ENCODE measurements at places on chromosomes 7 and 10.

- DNase-seq, result no peak
Measured at GRCh38 chr10:4698075-4698474, 127.9 kb upstream of the AKR1E2 start.

DNA sequence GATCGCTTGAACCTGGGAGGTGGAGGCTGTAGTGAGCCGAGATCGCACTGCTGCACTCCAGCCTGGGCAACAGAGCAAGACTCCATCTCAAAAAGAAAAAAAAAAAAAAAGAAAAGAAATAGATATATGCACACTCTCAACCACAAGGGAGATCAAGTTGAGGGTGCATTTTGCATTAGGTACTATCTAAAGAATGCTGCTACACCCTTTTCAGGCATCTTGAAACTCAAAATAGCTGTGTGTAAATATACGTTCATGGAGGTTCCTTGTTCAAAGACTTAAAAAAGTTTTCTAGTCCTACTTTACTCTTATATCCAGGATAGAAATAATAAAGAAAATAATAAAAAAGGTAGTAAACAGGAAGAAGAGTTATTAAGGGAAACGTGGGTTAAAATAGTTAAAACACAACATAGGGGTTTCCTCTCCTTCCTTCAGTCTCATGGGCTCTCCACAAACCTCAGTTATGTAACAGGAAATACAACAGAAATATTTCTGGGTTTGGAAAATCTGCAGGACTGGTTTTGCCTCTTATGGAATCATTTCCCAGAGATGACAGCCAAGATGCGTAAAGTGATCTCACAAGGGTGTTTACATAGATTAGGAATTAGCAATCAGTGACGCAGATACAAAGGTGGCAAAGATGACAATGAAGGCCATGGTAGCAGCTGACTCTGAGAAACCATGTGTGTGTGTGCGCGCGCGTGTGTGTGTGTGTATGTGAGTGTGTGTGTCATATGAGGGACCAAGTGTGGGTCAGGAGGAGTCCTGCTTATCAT lies 15.1 kb downstream of the STEAP4 start:
- DNase-seq, result no peak

GRCh38 chr7:25578991-25579777 lies 350.9 kb upstream of the NPVF start:
- no peak for DNase-seq

- DNase-seq, result no peak
Measured at GRCh38 chr7:26071622-26072456, 80.2 kb upstream of the NFE2L3 start.

DNA sequence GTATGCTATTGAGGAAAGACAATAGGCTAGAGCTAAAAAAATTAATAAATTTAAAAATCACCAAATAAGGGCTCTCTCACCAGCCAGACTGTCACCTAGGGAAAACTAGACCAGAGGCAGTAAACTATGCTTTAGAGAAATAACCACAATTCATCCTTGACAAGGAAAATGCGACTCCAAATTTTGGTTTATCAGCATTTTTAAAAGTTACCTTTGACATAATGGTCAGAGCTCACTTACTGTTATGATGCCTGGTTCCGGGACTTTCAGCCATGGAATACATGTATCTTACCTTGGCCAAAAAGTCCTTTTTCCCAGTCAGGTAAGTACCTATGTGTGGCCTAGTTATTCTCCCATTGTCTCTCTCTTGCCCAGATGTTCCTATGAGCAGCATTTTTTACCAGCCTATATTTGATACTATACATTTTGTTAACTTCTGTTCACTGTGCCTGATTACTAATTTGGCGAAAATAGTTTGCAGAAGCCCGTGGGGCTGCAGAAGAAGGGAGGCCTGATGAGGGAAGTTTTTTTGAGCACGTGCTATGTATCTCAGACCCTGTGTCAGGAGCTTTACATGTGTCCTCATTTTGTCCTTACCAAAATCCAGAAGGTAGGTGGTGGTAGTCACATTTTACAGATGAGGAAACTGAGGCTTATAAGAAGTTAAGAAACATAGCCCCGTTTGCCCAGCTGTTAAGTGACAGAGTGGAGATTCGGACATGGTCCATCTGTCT lies 149.7 kb downstream of the CELF2 start:
- no peak for DNase-seq

DNA sequence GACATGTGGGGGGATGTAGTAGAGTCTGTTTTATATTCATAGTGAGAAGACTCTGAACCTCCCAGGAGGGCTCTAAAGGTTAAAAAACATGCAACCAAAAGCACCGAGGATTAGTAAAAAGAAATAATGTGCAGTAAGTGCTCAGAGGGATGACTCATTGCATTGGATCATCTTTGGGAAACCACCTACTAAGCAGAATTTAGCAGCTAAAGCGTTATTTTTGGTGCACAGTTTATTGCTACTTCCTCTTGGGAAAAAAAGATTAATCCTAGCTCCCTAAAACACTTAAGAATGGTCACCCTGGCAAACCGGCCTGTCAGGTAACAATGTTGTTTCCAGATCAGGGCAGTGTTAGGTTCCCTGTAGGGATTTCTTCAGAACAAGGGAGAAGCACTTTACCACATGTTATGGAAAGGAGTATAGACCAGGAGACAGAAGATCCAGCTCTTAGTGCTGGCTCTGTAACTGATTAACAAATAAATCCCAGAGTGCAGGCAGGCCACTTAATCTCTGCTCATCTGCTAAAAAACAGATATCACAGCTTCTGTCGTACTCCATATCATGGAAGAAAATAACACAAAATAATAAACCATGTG lies 44.8 kb upstream of the FAM133B start:
- DNase-seq, result no peak

GRCh38 chr10:80075781-80076180 lies 2.7 kb upstream of the TMEM254 start:
- no peak for DNase-seq

GRCh38 chr10:129881641-129882040 lies 82.4 kb downstream of the EBF3 start:
- DNase-seq, result no peak

DNA sequence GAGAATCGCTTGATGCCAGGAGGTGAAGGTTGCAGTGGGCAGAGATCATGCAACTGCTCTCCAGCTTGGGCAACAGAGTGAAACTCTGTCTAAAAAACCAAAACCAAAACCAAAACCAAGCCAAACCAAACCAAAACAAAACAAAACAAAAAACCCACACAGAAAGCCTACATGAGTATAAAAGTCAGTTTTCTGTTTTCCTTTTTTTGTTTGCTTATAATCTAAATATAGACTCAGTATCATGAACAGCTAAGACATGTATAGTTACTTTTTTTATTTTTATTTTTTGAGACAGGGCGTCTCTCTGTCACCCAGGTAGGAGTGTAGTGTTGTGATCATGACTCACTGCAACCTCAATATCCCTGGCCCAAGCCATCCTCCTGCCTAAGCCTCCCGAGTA lies 16.8 kb upstream of the MTPN start:
- no peak for DNase-seq

DNA sequence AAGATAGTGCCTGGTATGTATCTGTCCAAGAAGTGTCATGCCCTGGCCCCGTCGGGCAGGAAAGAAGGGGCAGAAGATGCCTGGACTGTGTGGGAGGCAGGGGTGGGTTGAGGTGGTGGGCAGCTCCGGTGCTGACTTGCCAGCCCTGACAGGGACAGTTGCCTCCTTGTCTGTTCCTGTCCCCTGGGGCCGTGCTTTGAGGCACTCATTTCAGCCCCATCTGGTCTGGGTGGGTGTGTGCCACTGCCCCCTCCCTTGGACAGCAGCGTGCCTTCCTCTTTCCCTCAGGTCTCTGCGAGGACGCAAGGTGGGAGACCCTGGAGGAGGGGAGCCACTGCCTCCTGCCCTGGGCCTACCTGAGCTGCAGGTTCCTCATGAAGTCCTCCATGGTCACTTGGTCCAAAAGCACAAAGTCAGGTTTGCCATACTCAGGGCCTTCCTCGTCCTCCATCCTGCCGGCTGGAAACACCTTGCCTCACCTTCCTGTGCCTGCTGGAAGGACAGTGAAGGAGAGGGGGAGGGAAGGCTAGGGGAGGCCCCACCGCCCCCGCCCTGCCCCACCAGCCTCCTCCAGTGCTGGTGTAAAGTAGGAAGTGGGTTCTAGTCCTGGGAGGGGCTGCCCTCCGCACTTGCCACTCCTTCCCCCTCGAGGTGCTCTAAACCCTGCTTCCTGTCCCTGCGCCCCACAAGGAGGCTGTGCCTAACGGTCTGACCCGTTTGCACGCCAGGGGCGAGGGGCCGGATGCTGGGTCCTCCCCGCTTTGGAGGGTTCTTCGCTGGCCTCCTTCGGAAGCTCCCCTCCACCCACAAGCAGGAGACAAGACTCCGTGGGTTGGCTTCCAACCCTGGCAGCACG lies at the start of gene MYO1G:
Gene MYO1G, minus strand, starts transcription at position 505 of the 856 bp plus-strand sequence. Its CDS starts 54 bp downstream, at position 451.
- no peak for DNase-seq

GRCh38 chr10:60434418-60435046 lies 44.9 kb upstream of the ANK3 start:
- DNase-seq, result peak; percentile 44

DNA sequence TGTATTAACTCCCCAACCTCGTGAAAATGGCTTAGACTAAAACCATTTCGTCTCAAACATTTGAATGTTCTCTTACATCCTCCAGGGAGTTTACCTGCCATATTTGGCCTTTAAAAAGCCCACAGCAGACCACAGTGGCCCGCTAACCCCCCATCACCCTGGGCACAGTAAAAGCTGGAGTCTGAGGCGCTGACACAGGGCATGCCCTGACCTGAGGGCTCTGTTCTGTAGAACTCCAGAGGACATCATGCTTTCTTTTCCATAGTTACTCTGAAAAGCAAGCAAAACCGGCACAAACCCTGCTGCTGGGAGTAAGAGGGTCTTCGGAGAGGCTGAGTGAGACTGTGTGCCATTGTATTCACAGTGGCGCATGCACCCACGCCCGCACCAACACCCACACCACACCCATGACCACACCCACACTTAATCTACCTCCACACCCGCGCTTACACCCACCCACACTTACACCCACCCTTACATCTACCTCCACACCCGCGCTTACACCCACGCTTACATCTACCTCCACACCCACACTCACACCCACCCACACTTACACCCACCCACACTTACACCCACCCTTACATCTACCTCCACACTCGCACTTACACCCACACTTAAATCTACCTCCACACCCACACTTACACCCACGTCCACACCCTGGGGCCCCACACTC lies 32.1 kb downstream of the LRRC27 start:
- DNase-seq, result no peak

DNA sequence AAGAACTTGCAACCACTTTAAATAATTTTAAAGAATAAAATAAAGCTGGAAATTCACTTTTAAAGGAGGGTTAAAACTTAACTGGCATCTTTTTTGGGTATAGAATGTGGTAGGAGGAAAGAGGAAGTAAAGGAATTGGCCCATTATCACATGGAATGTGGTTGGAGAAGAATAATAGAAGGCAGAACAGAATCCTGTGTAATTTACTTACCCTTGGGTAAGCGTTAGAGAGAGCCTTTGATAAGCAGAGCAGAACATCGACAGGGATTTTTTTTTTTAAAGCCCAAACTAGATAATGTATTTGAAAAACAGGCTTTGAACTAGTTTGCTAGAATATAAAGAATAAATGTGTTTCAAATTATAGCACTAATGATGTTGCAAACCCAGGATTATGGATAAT lies 199.8 kb upstream of the KIAA1217 start:
- DNase-seq, result no peak

- DNase-seq, result no peak
Measured at GRCh38 chr10:74337330-74338016, 186.5 kb downstream of the ADK start.

- no peak for DNase-seq
Measured at GRCh38 chr7:2237109-2237602, 4.4 kb upstream of the MAD1L1 start.

DNA sequence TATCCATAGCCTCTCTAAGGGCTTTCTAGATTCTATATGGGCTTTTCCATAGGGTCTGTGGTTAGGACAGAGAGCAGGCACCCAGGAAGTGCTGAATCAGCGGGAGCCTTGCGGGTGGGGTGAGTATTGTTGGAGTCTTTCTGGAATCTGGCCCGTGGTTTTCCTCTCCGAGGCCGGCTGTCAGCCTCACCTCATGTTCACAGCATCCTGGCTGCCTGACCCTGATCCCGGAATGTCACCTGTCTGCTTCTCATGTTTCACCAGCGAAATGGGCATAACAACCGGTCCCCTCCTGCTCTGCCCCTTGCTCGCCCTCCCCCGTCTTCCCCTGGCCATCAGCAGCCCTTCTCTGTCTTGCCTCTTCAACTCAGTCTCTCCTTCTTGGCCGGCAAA lies 36.5 kb downstream of the DDIT4 start:
- no peak for DNase-seq

GRCh38 chr7:157978766-157979165 lies 608.9 kb downstream of the PTPRN2 start:
- no peak for DNase-seq

GRCh38 chr7:110987127-110987693 lies 103.7 kb upstream of the LRRN3 start:
- no peak for DNase-seq

DNA sequence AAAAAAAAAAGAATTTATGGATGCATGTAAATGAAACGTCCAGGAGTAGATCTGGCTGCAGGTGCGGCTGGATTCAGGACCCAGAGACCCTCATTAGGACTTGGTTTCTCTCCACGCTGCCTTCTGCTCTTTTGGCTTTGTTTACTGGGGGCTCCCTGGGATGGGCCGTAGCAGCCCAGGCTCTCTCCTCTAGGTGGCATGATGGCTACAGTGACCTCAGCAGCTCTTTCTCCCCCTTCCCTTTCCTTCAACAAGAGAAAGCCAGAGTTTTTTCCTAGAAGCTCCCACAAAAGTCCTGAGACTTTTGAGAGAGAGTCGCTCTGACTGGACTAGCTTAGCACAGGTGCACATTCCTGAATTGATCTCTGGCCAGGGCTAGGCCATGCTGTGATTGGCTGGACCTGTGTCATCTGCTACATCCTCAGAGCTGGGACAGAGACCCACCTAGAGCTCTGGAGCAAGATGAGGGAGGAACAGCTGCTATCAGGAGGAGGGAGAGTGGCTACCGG lies 67.8 kb upstream of the PDCD4 start:
- peak; percentile 48 for DNase-seq

- DNase-seq, result no peak
Measured at GRCh38 chr7:132319481-132319880, 256.8 kb downstream of the PLXNA4 start.

GRCh38 chr7:95669513-95669912 lies 73.2 kb upstream of the PDK4 start:
- no peak for DNase-seq

DNA sequence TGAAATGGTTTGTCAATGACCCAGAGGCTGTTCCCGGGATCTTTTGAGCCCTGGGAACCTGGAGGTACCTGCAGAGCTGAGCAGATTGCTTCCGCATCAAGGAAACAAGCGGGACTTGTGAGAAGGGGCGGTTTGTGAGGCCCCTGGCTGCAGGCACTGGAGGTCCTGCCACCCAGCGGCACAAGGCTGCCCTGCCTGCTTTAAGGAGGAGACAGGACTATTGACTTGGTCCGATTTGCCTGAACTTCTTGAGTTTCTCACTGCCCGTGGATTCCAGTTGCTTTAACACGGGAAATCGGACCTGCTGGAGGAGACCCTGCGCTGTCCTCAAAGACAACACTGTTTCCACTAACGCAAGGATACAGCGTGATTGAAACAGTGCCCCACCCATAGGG lies 130.1 kb downstream of the DNAJB6 start:
- no peak for DNase-seq
